ENCODE measurements at places on chromosomes 1 and 21.

GRCh38 chr1:168469690-168470089, 74.1 kb downstream of the XCL2 start:
- DNase-seq, result no peak

GRCh38 chr1:53295726-53296116, 32.1 kb downstream of the LRP8 start:
- no peak for DNase-seq

DNA sequence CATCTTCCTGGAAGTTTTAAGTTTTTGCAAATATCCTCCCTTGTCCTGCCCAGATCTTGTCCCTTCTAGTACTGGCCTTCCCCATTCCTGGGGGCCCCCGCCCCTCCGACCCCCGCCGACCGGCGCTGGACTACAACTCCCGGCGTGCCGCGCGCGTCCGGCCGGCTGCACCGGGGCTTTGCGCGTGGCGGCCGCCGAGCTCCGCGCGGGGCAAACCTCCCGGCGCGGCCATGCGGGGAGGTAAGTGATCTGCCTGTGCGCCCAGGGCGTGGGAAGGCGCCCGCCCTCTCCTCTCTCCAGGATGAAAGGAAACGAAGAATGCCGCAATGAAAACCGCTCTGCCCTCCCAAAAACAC, 3.2 kb upstream of the SAMD13 start:
- no peak for DNase-seq

DNA sequence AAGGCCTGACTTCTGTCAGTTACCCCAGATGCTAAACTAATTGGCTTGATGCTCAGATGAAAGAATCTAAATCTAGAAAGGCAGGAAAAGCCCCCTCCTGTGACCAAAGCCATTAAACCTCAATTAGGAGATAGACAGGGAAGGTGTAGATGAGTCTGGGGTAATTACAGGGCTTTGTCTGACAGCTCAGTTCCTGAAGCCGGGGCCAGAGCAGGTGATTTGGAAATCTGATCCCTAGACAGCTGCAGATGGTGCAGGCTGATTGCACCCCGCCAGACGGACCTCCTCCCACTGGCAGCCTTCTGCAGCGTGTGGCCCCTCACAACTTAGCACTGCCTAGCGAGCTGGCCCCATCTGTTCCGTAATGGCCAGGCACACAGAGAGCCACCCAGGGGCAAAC, 395.1 kb downstream of the HLX start:
- peak; percentile 89 for DNase-seq

GRCh38 chr1:59006289-59006658, 222.4 kb upstream of the JUN start:
- DNase-seq, result no peak

GRCh38 chr1:159940006-159940620, 5.3 kb downstream of the IGSF9 start:
- DNase-seq, result no peak

DNA sequence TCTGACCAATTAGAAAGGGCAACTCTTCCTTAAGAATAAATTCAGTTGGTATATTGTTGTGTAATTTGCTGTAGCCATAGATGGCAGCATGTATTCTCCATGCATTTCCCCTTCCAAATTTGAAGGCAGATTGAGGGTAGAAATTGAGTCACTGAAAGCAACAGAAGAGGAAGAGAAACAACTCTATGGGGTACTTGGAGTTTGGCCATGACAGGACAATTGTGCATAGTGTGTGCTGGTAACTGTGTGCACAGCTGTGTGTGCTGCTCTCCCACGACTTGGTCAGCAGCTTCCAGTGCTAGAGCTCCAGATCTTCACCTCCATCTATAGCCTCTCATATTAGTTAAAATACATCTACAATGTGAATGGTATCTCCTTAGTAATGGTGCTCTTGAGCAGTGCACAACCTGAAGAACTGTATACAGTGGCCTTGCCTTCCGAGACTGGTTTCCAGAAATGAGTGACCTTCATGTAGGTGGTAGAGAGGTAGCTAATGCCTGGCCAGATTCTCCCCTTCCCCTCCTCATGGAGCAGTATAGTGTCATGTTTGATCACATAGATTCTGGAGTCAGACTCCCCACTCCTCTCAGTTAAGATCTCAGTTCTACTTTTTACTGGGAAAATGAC, 882 bp upstream of the FCAMR start:
- DNase-seq, result no peak

DNA sequence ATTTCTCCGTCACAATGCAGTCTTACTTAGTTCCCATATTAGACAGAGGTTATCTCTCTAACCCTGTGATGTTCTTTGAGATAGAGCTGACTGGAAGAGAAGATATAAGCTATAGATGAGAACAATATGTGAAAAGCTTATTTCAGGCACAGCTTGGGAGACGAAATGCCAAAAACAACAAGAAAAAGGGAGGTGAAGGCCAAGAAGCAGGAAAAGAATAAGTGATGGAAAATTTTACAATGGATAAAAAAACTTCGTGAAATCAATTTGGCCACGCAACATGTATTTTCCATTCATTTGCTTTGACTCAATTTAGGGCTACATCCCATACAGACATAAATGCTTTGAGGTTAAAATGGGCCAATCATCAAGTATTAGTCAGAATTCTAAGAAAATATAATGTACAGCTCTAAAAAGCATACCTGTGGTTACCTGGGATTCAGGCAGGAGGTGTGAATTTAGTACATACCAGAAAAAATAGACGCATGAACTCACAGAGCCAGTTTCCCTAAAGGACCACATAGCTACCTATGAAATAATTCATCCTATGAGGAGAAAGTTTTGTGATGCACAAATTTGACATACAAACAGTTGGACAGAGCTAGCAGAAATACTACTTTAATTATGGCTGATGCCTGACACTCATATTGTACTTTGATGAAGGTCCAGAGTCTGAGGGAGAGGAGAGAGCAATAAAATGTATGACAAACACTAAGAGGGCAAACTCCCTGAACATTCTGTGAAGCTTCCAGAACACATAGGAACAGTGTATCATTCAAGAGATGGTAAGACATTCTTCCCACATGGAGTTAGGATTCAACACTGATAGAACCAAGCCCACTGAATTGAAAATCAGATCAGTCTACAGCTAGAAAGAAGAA, 12.1 kb downstream of the RGS1 start:
- no peak for DNase-seq

- no peak for DNase-seq
These were observed 28.0 kb downstream of the PADI2 start for GRCh38 chr1:17091252-17091651.

- no peak for DNase-seq
These were observed 808.6 kb upstream of the ADGRL4 start for GRCh38 chr1:79815115-79815514.

GRCh38 chr1:51664421-51665240, 47.7 kb downstream of the OSBPL9 start:
- DNase-seq, result no peak

DNA sequence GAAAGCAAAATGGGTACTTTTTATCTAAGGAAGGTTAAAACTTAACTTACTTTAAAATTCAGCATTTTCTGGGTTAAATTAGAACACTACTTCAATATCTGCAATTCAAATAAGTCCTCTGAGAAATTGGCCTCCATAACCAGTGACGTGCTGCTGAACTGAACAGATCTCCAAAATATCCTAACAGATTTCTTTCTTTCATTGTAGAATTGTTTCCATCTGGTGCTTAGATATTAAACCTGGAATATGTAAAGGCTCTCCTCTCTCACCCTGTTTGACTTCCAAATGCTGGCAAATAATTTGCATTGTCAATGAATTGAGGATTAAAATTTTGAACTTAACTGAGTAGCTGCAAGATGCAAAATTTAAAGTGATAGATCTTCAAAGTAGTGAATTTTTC, 316.9 kb upstream of the CXADR start:
- no peak for DNase-seq

- DNase-seq, result no peak
These were observed 54.3 kb downstream of the ABL2 start for GRCh38 chr1:179175011-179175841.

- DNase-seq, result no peak
These were observed 78.1 kb downstream of the DHRS3 start for GRCh38 chr1:12539705-12540579.

DNA sequence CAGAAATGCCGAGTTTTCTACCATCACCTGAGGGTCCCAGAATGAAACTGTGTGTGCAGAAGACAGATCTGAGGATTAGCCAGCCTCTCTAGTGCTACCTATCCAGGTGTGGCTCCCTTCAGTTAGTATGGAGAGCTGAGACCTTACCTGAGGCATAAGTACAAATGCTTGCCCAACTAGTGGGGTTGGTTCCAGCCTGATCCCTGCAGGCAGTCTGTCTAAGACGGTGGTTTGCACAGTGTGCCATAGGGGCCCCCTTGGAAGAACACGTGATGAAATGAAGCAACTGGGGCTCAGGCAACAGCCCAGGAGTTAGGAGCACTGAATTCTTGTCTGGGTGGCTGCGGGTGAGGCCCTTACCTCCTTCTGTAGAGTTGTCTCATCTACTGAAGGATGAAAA, 15.6 kb downstream of the S100A7A start:
- no peak for DNase-seq

DNA sequence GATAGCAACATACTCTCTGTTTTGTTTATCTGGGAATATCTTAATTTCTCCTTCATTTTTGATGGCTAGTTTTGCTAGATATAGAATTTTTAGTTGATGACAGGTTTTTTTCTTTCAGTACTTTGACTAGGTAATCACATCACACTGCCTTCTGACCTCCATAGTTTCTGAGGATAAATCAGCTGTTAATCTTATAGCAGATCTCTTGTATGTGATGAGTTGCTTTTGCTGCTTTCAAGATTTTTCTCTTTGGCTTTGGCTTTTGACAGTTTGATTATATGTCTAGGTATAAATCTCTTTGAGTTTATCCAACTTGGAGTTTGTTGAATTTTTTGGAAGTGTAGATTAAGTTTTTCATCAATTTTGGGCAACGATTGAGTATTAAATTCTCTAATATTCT, 142.6 kb downstream of the ZNF644 start:
- DNase-seq, result no peak

- no peak for DNase-seq
These were observed 69.0 kb downstream of the TESK2 start for GRCh38 chr1:45421935-45422334.

GRCh38 chr1:168723000-168723399, 6.0 kb downstream of the DPT start:
- no peak for DNase-seq

DNA sequence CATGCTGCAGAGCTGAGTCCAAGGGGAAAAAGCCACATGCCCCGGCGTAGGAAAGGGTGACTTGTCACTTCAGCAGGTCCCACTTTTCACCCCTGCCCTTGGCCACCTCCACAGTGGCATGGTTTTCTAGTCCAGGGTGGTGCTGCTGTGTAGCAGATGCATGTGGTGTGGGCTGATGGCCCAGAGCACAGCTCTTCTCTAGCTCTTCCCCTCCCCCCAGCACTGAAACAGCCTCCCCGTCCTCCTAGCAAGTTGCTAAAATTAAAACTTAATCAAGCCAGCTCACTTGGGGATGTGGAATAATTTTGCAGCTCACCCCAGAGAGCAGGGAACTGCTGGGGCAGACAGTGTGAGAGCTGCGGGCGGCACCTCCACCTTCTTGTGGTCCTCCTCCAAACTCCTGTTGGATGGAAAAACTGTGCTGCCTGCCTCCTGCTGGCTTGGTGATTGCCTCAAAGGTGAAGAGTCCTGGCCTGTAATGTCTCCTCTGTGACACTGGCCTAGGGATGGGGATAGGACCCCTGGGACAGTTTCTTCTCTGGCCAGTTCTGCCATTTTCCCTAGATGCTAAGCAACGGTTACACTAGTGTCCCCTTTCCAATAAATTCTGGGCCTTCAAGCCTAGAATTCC, 91.6 kb downstream of the RNF220 start:
- no peak for DNase-seq

- peak; percentile 98 for DNase-seq
These were observed at the start of gene CCDC30 for GRCh38 chr1:42462828-42463763. TSS of gene CCDC30 (plus strand) at chr1:42463286. CDS start at chr1:42480552, 17,266 bp downstream.

- DNase-seq, result peak; percentile 3
These were observed 92.5 kb downstream of the PBX1 start for GRCh38 chr1:164651351-164651951.

DNA sequence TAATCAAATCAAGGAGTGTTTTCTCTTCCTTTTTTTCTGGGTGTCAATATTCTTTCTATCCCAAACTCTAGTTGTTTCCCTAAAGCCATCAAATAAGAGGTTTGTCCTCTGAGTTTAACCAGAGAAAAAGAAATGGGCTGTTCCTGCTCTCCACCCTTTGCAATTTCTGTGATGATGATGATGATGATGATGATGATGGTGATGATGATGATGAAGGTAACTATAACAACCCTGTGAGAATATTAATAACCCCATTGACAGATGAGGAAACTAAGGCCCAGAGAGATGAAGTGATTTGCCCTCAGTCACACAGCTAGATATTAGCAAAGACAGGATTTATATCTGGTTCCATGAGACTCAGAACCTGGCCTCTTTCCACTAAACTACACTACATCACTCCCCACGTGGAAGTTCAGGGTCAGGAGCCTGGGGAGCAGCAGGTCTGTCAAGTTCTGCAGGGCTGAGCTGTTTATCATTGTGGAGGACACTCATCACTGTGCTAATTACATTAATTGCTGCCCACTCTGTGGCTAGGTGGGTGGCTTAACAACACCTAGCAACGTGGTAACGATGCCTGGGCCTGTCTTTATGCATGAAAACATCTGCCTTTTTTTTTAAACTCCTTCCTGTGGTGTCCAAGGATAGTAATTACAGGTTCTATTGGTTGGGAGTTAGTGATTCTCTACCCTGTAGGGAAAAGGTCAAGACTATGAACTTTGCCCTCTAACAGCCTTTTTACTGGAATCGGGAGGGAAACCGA, 19.0 kb upstream of the JUN start:
- no peak for DNase-seq

DNA sequence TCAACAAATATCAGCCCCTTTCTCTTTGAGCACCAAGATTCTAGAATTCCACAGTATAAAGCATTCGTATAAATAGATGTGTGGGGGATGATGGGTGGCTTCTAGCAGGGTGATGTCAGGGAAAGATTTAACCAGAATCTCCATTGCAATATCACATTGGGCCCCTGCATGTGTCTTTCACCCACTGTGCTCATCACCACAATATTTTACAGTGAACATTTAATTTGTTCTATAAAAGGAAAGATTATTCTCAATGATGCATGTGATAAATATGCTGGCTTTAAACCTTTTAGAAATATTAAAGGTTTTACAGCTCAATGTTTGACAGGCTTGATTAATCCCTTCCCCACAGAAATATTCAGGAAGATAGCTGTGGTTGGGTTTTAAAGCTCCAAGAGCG, 457.8 kb upstream of the DAB1 start:
- no peak for DNase-seq

Data from NCI-H1436 (cell line).